Right renal cortex interstitium (tissue), 3 donors: ENCODE measurements at places on chromosomes 6 and 20. TPM values are rescaled to one million over a fixed set of nuclear protein-coding genes. Genes with fewer than 3 reads are reported as not detected.

The SOX18 gene
- polyA plus RNA-seq = 5.6 TPM

DNA sequence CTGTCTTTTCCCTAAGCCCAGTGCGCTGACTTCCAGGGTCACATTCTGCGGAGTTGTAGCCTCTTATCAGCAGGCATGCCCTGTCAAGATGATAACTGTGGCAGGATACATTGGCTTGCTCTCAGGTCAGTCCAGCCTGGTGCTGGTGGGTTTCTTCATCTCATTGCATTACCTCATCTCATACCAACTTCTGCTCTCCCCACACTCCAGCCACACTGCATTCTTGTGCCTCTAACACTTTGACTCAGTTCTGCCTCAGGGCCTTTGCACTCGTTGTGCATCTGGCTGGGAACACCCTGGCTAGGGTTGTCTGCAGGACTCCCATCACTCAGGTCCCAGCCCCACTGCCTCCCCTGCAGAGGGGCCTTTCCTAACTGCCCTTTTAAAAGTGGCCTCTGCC lies 110.3 kb upstream of the BACH2 start:
- no peak for DNase-seq

GRCh38 chr6:12459945-12460661 lies 169.9 kb downstream of the EDN1 start:
- no peak for DNase-seq

GRCh38 chr6:98848539-98849242 lies 14.3 kb downstream of the POU3F2 start:
- no peak for DNase-seq

DNA sequence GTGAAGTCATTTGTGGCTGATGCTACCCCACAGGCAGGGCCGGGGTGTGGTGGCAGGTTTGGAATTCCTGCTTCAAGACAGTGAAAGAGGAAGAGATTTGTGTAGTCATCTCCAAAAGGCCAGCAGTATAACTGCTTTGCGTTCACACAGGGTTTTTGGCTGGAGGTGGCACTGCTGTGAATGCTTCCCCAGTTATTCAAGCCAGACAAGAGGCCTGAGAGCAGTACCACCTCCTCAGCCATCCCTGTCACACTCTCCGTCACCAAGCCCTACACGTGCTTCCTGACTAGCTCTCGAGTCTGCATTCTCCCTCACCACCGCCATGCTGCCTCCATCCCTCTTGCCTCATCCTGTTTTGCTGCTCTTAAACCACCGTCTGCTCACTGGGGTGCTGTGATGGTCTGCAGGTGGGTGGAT lies 23.9 kb downstream of the ARMC2 start:
- DNase-seq = no peak

GRCh38 chr20:25369971-25370370 lies 20.7 kb downstream of the ABHD12 start:
- no peak for DNase-seq
